ENCODE measurements at places on chromosomes 6 and 20.

GRCh38 chr6:158418501-158418900, 106.2 kb downstream of the TULP4 start:
- no peak for DNase-seq

- DNase-seq, result no peak
Measured at GRCh38 chr6:136784910-136785746, 7.1 kb downstream of the MAP3K5 start.

- no peak for DNase-seq
Measured at GRCh38 chr6:167764215-167764614, 62.5 kb upstream of the AFDN start.

GRCh38 chr6:45837541-45838200, 178.0 kb downstream of the CLIC5 start:
- no peak for DNase-seq

- no peak for DNase-seq
Measured at GRCh38 chr20:14384416-14385175, 47.2 kb upstream of the FLRT3 start.

Data from hippocampal formation (tissue), 2 donors.